Fibroblast of skin of right biceps (primary cell): ENCODE measurements at places on chromosomes 2 and 18.
A peak's percentile ranks its signal among the peaks of the same experiment; 100 is the strongest.

DNA sequence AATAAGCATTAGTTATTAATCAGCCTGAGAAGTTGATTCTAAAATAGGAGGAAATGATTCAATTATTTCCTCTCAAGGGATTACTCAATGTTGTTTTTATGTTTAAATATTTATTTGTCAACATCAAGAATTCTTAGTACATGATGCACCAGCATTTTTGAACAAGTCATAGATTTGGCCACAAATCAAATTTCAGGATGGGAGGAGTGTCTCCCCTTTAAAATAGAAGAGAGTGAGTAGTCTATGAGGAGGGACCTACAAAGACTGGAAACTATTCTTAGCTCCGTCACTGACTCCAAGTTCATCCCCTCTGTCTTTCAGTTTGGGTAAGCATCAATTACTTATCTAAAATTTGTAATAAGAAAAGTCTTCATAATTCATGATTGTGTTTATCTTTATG, 18.6 kb upstream of the IL18R1 start:
- DNase-seq = peak; percentile 53

DNA sequence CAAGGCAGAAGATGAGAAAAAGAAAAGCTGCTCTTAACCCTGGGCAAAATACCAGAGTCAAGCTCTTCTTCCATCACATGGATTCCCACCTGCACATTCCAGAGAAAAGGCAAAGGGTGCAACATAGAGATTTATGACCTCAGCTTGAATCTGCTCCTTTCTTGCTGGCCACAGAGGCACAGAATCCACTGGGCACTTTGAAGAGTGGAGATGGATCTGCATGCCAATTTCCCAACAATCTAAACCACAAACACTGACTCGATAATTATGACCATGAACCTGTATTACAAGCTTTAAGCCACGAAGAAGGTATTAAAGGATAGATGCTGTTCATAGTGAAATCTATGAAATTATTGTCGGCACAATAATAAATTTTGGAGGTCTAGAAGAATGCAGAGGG, 237.3 kb downstream of the PID1 start:
- no peak for DNase-seq

DNA sequence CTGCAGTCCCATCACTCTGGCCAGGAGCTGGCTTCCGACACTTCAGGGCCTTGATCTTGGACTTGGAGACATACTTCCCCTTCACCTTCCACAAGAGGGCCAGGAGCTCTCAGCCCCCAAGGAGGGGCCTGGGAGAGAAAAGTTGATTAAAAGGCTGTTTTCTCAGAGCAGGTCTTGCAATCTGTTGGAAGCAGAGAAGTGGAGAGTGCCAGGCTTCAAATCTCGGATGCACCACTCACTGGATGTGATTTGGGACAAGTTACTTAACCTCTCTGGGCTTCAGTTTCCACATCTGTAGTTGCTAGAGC, 255.3 kb downstream of the CYP26B1 start:
- no peak for DNase-seq

- no peak for DNase-seq
Observed at GRCh38 chr2:38448692-38449410, 71.8 kb upstream of the ATL2 start.

DNA sequence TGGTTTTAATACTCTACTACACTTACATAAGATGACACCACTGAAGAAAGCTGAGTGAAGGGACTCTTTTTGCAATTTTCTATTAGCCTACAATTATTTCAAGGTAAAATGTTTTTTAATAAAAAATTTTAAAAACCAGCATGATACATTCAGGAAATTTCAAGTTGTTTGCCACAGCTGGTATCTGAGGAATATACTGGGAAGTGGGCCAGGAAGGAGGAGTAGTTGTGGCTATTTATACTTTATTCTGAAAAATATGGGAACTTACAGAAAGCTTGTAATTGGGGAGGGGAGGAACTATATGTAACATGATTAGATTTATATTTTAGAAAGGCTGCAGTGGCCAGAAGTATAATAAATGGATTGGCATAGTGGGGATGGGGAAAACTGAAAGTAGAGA, 40.8 kb downstream of the WDR35 start:
- peak; percentile 63 for DNase-seq

GRCh38 chr2:198162276-198162675, 357.9 kb downstream of the PLCL1 start:
- DNase-seq = no peak

DNA sequence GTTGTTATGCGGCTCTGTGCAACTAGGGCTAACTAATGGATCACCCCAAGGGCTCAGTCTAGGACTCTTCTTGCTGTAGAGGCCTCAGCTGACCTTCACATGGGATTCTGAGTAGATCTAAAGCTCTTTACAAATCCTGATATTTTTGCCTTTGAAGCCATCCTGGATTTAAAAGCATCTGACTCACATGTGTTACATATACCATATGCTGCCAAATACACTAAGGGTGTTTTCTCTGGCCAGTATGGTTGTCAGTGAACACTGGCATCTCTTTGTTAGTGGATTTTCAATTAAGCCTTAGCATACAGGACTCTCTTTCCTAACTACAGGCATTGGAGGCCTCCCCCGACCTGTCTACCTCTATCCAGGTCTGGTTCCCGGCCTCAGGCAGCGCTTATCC, 992.8 kb upstream of the FANCL start:
- DNase-seq = no peak
